ENCODE measurements at places on chromosomes 4 and X.

DNA sequence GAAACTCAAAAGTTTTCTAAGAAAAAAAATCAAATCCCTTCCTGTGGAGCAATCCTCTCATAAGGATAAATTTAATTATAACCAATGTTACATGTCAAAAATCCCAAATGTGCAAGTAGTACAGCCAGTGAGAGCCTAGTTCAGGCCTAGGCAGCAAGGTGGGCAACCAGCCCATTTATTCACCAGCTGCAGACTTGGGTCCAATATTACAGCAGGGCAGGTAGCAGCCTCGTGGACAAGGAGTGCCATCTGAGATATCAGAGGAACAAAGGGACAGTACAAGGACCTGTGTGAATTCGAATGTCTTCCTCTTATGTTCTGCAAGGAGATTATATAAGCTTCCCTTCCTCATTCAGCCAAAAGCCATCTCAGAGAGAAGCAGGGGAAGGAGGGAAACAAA lies 6.6 kb downstream of the HELQ start:
- no peak for DNase-seq

DNA sequence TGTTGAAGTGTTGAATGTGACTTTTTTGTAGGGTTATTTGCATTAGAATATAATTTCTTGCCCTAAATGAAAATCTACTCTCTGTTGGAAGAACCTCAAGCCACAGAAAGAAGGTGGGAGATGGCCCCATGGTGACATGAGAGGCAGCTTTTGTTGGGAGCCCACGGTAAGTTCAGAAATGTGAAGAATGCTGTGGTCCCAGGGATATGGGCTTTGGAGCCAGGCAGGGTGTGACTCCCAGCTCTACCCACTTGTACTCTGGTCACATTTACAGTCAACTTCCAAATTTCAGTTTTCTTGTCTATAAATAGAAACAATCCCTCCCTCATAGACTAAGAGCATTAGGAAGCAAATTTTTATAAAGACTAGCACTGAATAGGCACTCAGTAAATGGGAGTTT lies 177.8 kb downstream of the RAB28 start:
- DNase-seq: no peak

DNA sequence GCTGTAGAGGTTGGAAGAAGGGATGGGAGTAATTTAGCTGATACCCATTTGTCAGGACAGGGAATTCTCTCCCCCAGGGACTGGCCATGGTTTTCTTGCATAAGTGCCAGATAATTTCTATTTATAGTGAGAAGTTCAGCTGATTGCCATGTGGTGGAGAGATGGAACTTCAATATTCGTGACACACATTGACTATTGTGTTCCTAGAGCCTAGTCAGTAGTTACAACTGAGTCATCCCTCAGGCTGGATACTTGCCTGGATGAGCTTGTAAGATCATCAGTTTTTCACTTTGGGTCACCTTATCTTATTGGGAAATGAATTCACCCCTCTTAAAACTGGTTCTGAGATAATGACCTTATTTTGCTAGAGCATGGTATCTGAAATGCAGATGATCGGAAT lies 32.2 kb downstream of the CFAP299 start:
- no peak for DNase-seq

DNA sequence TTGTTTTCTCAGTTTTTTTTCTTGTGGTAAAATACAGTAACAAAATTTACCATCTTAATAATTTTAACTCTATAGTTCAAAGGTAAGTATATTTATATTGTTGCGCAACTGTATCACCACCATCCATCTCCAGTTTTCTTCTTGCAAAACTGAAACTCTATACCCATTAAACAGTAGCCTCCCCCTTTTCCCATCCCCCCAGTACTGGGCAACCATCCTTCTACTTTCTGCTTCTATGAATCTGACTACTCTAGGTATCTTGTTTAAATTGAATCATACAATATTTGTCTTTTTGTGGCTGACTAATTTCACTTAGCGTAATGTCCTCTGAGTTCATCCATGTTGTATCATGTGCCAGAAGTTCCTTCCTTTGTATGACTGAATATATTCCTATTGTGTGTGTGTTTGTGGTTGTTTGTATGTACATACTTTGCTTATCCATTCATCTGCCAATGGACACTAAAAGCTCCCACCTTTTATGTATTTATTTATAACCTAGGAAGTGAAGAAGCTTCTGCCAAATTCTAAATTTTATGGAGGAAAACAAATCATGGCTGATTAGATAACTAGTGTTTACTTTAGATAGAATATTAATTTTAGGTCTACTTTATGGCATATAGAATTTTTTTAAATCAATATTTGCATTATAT lies 10.0 kb downstream of the ABHD18 start:
- DNase-seq: no peak

Measured in spinal cord (tissue), 10 donors.